ENCODE measurements at places on chromosomes 5 and 9.

DNA sequence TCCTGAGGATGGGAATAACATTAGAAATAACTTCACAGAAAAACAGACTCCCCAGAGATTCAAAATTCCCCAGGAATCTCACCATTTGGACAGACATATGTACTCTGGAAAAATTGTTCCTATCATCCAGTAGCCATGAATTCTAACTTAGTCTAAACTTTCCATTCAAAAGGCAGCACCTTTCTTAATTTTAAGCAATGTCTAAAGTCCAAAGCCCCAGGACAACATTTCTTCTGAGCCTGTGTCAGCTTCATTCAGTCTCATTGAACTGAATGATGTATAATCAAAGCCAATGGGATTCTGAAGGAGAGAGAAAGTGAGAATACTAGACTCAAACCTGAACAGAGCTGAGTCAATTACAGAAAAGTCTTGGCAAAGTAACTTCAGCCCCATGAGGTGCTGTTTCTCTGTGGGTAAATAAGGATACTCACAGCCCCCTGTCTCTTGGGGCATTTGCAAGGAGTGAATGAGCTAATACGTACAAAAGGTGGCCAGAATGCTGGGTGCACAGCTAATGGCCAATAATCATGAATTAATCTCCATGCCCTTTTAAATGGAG is 140.6 kb downstream of the SEMA5A start:
- DNase-seq, result no peak

DNA sequence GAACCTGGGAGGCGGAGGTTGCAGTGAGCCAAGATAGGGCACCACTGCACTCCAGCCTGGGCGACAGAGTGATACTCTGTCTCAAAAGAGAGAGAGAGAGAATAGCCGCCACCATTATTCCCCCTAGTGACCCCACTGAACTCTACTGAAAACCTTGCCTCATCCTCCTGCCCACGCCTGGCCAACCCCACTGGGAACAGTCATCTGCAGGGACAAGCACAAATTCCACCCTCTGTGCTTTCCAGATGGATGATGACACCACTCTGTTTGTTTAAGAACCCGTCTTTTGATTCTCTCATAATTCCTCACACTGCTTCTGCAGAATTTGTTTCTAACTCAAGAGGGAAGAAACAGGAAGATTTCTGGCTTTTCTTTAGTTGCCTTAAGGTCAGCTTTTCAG is 12.2 kb downstream of the BHMT2 start:
- no peak for DNase-seq

- no peak for DNase-seq
These were observed 3.2 kb downstream of the COMMD10 start for GRCh38 chr5:116088062-116088461.

DNA sequence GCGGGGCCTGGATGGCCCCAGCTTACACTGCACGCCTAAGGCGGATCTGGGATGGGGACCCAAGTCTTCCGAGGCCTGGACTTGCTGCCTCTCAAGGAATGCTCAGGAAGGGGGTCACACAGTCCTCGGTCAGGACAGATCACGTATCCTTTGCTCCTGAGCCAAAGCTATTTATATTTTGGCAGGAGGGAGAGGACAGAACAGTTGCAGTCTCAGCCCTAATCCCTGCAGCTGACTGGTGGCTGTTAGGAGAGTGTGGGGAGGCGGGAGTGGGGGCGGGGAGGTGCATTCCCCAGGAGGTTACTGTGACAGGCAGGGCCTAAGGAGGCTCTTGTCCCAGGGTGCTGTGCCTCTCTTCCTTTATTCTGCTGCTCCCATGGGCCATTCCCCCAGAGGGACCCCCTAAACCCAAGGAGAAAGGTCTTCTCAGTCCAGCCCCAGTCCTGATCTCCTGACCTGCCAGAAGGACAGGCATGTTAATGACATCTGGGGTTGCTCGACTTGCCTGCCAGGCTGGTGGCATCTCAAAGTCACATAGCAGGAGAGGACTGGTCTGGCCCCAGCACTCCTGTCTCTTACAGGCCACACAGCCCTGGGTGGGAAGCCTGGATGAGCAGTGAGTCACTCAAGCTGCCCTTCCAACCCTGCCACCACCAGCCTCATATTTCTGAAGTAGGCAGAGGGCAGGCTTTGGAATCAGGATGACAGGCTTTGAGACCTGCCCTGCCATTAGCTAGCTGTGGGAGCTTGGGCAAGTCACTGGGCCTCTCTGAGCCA is 51.9 kb downstream of the COL27A1 start:
- peak; percentile 58 for DNase-seq

GRCh38 chr5:173327084-173327947 is 898 bp downstream of the STC2 start:
- peak; percentile 60 for DNase-seq

DNA sequence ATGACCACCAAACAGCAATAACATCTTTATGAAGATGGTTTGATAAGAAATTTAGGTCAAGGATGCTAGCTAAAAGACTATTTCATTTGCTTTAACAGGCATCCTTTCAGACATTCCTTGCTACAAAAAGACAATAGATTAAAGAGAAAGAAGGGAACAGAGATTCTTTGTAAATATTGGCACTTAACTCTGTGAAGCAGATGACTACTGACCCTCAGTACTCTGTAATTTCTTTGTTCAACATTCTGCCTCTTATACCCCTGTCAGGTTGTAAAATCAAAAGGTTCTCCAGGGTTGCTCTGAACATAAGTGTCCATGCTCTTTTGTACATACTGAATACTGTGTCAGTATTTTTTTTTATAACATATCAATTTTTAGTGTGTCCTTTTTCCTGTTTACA is 610.6 kb upstream of the GRAMD2B start:
- no peak for DNase-seq

DNA sequence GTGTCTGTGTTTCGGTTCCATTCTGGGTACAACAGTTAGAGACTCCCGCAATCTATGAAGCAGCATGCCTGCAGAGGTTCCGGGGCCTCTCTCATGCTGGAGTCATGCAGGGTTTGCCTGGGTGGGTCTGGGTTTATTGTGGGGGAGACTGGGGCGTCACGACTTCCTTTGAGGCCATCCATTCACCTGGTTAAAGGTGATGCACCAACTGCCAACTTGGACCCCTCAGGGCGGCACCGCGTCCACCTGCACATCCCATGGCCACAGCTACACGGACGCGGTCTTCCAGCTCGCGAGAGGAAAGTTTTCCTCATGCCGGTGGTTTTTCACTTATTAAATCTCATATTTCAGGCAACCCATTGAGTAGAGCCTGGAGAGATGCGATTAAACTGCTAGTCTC is 30.9 kb upstream of the IRX4 start:
- DNase-seq, result peak; percentile 34

GRCh38 chr5:123937230-123937629 is 425.3 kb downstream of the CSNK1G3 start:
- no peak for DNase-seq

DNA sequence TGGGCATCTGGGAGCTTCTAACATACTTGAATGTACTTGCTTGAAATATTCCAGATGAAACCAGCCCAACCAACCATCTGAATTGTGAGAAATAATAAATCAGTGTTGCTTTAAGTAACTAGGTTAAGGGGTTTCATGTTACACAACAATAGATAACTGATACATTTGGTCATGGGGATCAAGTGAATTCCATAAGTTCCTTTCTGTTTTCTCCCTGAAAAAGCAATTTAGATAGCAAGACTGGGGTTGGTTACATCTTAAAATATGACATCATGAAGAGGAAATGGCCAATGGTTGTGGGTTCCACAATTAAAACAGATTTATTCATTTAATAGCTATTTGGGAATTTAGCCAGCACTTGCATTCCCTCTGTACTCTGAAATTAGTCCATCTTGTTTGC is 559.7 kb downstream of the TLR4 start:
- DNase-seq, result no peak

- DNase-seq, result no peak
These were observed 191.0 kb downstream of the RAB3C start for GRCh38 chr5:58773744-58774441.

All from spleen (tissue), 13 donors.